Testis (tissue), 5 donors: ENCODE measurements at places on chromosomes 11 and 22.

GRCh38 chr11:19725379-19726079 lies 12.9 kb downstream of the NAV2 start:
- no peak for DNase-seq

- DNase-seq, result no peak
Measured at GRCh38 chr22:48357196-48357595, 1470.5 kb downstream of the BRD1 start.

DNA sequence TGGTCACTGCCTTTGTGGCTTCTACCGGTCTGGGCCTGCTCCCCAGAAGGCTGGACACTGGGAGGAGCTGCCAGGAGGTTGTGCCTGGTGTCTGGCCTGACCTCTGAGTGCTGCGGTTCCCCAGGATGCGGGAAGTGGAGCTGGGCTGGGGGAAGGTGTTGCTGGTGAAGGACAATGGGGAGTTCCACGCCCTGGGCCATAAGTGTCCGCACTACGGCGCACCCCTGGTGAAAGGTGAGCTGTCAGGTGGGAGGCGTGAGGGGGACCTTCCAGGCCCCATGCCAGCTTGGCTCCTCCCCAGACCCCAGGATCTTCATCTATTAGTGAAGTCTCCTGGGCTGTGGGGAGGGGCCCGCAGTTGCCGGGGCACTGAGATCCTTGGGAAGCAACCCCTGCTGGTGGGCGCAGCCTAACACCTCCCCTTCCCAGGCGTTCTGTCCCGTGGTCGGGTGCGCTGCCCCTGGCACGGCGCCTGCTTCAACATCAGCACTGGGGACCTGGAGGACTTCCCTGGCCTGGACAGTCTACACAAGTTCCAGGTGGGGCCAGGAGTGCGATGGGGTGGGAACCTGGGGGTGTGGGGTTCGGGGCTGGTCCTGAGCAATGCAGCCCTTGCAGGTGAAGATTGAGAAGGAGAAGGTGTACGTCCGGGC lies 6.7 kb downstream of the AIFM3 start:
- DNase-seq, result no peak

DNA sequence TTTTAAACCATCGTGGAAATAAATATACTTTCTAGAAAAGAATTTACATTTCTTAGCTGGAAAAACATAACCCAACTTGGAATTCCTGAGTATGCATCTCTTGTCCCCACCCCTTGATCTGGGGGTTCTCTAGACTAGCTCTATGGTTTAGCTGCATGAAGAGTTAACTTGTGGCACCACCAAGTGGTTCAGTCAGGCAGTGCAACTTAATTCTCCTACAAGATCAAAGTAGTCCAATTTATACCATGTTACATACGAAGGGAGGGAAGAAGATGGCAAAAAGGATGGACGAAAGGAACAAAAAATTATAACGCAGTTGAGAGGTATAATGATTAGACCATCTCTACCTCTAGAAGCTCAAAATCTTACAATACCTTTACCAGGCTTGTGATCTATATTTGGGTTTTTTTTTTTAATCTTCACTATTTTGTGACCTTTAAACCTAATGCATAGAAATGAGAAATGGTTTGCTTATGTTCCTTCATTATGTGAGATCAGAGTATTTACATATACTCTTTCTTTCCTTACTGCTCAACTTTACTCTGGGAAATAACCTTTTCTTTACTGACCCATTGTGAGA lies 28.5 kb upstream of the ALKBH3 start:
- DNase-seq, result peak; percentile 78

DNA sequence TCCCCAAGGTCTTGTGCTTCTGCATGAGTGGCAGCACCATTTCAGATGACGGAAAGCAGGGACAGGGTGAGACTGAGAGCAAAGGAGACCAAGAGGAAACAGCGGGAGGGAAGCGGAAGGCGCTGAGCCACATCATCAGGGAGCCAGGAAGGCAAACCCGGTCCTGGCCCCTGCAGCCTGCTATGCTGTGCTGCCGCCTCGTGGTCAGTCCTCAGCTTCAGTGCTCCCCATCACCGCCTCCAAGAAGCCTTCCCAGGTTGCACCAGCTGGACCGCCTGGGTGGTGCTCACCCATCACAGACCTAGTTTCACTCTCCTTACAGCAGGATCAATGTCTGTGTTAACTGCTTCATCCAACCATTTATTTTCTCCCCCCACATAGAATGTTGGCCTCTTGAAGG lies 73.0 kb upstream of the PHF21B start:
- no peak for DNase-seq

DNA sequence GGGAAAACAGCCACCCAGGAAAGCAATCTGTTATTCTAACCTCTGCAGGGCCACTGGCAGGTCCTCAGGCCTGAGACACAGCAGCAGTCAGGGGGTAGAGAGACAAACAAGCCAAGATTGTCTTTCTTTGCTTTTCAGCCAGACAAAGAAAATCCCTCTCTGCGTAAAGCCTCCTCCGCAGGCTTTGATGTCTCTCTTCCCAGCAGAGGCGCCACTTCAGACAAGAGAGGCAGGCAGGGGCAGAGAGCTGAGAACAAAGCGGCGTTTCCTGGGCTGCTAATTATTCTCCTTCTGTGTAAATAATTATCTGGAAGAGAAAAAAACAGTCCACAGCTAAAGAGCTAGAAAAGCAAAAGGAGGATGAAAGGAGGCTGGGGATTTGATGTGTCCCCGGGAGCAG lies 102.7 kb upstream of the SEZ6L start:
- peak; percentile 40 for DNase-seq
